ENCODE measurements at places on chromosomes 5 and 9. TPM values are rescaled to one million over a fixed set of nuclear protein-coding genes. Genes with fewer than 3 reads are reported as not detected.
A peak's percentile ranks its signal among the peaks of the same experiment; 100 is the strongest.

The WNK2 gene
- 24.4 TPM for total RNA-seq

The AK3 gene
- total RNA-seq: 43.0 TPM

The SLC6A18 gene
- total RNA-seq: not detected

The GHR gene
- not detected for total RNA-seq

The PIP5KL1 gene
- total RNA-seq: 37.6 TPM

The TRIM7 gene
- total RNA-seq: 30.2 TPM

The SLC6A19 gene
- total RNA-seq: not detected

The CCL28 gene
- total RNA-seq: 0.25 TPM

The GABRA6 gene
- not detected for total RNA-seq

The CAMK2A gene
- not detected for total RNA-seq

The SLC34A3 gene
- 0.15 TPM for total RNA-seq

The CSF2 gene
- total RNA-seq: 0.30 TPM

The EQTN gene
- not detected for total RNA-seq

DNA sequence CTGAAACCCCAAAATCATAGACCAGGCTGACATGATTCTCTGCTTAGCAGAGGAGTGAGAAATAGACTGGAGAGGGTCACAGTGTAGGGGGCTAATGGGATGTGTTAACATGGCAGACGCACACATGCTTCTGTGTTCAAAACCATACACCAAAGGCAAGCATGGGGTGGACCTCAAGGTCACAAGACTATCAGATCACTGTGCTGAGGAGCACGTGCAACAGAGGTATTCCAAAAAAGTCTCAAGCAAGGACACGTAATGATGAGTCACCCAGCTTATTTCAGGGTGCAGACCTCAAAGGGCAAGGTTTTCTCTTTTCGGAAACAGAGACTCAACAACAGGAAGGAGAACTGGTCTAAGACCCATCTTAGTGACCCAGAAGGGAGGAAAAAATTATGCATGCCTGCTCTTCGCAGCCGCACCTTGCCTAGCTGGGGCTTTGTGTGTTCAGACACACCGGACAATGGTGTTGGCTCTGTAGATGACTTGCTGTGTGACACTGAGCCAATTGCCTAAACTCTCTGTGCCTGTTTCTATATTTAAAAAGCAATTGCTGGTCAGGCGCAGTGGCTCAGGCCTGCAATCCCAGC, 20.3 kb downstream of the WHRN start:
- DNase-seq: peak; percentile 73
- H3K27ac ChIP-seq: no peak overlapping the region
- no peaks in the 10 kb centered on the region for H3K36me3 ChIP-seq
- no peaks in the 10 kb centered on the region for H3K27me3 ChIP-seq
- no peak overlapping the region for H3K4me3 ChIP-seq

- H3K4me3 ChIP-seq: no peak overlapping the region
- no peak overlapping the region for H3K27ac ChIP-seq
- no peaks in the 10 kb centered on the region for H3K4me1 ChIP-seq
- H3K27me3 ChIP-seq: no peaks in the 10 kb centered on the region
Observed at GRCh38 chr5:27158775-27159174, 120.4 kb upstream of the CDH9 start.

DNA sequence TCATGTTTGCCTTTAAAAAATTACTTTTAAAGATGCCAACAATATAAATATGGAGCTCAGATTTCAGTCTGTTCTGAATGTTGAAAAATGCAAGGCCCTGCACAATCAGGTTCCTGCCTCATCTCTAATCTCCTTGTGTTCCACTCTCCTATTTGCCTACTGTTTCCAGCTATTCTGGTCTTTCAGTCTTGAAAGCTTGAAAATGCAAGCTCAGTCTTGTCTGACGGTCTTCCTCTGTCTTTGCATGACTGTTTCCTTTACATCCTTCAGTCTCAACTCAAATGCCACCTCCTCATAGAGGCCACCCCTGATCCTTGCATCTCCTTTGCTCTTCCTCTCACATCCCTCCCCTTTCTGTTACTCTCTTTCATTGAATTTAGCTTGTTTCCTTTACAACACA, 354.9 kb downstream of the KIF4B start:
- no peak overlapping the region for H3K27ac ChIP-seq
- H3K4me3 ChIP-seq: no peak overlapping the region
- DNase-seq: no peak
- H3K36me3 ChIP-seq: no peaks in the 10 kb centered on the region
- no peaks in the 10 kb centered on the region for H3K4me1 ChIP-seq
- no peaks in the 10 kb centered on the region for H3K27me3 ChIP-seq

DNA sequence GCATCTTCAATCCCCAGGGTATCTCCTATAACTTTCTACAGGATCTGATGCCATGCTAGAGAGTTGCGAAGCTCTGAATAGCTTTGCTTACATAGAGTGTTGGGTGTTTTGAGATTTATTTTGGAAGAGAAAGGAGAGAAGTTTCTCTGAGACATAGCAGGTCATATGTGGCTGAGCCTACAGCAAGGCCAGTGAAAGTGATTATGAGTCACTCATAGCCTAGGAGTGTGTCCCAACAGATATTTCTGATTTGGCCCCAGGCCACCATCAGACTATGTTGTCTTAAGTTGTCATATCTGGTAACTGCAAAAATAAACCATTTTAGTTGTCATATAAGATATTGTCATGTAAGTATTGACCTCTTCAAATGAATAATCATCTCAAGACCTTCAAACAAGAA, 132.0 kb upstream of the RAI14 start:
- H3K4me1 ChIP-seq: no peaks in the 10 kb centered on the region
- H3K27me3 ChIP-seq: no peaks in the 10 kb centered on the region
- DNase-seq: no peak
- no peak overlapping the region for H3K4me3 ChIP-seq

DNA sequence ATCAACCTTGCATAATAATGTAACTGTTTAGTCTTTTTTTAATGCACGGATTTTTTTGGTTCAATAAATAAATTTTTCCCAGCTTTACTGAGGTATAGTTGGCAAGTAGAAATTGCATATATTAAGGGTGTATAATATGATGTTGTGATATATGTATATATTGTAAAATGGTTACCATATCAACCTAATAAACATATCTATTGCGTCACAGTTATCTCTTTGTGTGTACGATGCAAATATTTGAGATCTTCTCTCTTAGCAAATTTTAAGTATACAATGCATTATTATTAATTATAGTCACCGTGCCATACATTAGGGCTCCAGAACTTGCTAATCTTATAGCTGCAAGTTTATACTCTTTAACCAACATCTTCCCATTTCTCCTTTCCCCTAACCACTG, 57.2 kb upstream of the TMEM161B start:
- H3K36me3 ChIP-seq: no peaks in the 10 kb centered on the region
- no peak for DNase-seq
- no peak overlapping the region for H3K27ac ChIP-seq
- no peak overlapping the region for H3K4me3 ChIP-seq

GRCh38 chr5:44497606-44498005, 108.4 kb upstream of the FGF10 start:
- no peaks in the 10 kb centered on the region for H3K27me3 ChIP-seq
- no peak overlapping the region for H3K27ac ChIP-seq
- no peaks in the 10 kb centered on the region for H3K36me3 ChIP-seq
- no peak overlapping the region for H3K4me3 ChIP-seq
- H3K4me1 ChIP-seq: no peaks in the 10 kb centered on the region
- no peak for DNase-seq

DNA sequence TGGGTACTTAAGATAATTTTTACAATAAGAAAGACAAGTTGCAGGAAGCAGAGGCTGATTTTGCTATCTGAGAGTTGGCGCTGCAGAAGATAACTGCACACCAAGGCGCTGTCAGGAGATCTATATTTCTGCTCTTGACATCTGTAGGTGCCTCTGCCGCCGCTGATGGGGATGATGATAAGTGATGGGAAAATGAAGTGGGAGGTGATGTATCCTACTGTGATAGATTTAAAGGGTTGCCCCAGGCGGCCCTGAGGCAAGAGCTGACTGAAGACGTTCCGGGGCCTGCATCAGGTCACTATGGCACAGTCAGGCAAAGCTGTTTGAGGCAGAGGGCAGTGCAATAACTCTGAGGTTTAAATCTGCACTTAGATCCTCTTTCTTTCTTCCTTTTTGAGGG, 78.1 kb downstream of the SNCAIP start:
- H3K4me1 ChIP-seq: no peaks in the 10 kb centered on the region
- H3K27ac ChIP-seq: no peak overlapping the region
- DNase-seq: no peak
- H3K36me3 ChIP-seq: no peaks in the 10 kb centered on the region

- peaks cover 29% of the 10 kb centered on the region for H3K4me1 ChIP-seq
- no peak overlapping the region for H3K4me3 ChIP-seq
- DNase-seq: peak; percentile 32
Observed at GRCh38 chr5:133371371-133372155, 240.8 kb downstream of the FSTL4 start.

- no peaks in the 10 kb centered on the region for H3K36me3 ChIP-seq
- no peak for DNase-seq
- no peaks in the 10 kb centered on the region for H3K4me1 ChIP-seq
- no peak overlapping the region for H3K4me3 ChIP-seq
Observed at GRCh38 chr5:168039566-168040248, 251.7 kb upstream of the WWC1 start.

DNA sequence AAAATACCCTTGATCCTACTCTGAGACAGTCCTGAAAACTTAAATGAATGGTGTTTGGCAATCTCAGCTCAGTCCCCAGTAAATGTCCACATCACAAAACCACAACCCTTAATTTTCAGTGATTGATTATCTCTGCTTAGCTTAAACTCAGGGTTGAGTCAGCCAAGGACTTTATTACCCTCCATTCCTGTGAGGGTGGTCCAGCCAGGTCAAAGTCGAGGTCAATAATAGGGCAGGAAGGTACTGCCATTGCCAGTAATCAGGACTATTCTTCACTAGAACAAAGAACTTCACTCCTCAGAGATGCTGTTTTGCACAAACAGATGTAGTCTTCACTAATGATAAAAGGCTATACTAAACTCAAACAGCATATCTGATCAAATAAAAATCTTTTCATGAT, 499.4 kb downstream of the ISL1 start:
- DNase-seq: no peak
- no peaks in the 10 kb centered on the region for H3K27me3 ChIP-seq
- no peak overlapping the region for H3K4me3 ChIP-seq

DNA sequence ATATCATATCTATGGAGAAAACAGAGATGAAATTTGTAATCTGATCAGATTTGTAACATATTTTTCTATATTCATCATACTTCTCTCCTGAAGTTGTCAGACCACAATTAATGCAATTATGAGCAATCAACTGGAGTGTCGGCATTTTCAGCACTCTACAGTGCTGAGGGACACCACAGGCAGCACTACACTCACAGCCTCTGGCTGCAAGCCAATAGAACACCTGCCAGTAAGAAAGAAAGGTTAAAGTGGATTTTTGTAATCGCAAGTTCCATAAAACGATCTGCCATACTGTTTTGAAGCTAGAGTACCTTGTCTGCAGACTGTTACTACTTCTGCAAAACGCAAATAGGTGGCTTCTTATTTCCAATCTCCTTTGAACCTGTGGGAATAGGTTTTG, 147.6 kb downstream of the ADAMTS6 start:
- no peaks in the 10 kb centered on the region for H3K4me1 ChIP-seq
- no peak overlapping the region for H3K27ac ChIP-seq
- H3K4me3 ChIP-seq: no peak overlapping the region
- no peak for DNase-seq
- no peaks in the 10 kb centered on the region for H3K27me3 ChIP-seq

DNA sequence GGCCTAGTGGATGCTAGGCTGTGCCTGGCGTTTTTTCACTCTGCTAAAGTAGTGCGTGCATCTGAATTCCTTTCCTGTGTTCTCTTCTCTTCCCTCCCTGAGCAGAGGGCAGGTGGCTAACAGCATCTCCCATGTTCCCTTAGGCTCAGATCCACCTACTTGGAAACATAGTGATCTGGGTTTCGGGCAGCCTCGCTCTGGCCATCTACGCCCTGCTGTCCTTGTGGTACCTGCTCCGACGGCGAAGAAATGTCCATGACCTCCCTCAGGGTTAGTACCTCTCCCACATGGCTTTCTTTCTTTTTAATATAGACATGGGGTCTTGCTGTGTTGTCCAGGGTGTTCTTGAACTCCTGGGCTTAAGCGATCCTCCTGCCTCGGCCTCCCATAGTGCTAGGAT, 9.9 kb downstream of the UCK1 start:
- no peaks in the 10 kb centered on the region for H3K27me3 ChIP-seq
- no peak overlapping the region for H3K4me3 ChIP-seq
- no peaks in the 10 kb centered on the region for H3K4me1 ChIP-seq
- no peak for DNase-seq
- H3K36me3 ChIP-seq: peaks cover 16% of the 10 kb centered on the region

GRCh38 chr9:105859428-105860091, 165.2 kb downstream of the TMEM38B start:
- H3K4me3 ChIP-seq: no peak overlapping the region
- H3K4me1 ChIP-seq: no peaks in the 10 kb centered on the region
- no peak overlapping the region for H3K27ac ChIP-seq
- no peaks in the 10 kb centered on the region for H3K27me3 ChIP-seq
- DNase-seq: no peak

- no peaks in the 10 kb centered on the region for H3K27me3 ChIP-seq
- H3K36me3 ChIP-seq: no peaks in the 10 kb centered on the region
- H3K4me1 ChIP-seq: peaks cover 13% of the 10 kb centered on the region
- no peak overlapping the region for H3K4me3 ChIP-seq
- no peak overlapping the region for H3K27ac ChIP-seq
- no peak for DNase-seq
Observed at GRCh38 chr5:139693676-139694364, 45.7 kb downstream of the CXXC5 start.

GRCh38 chr5:140671472-140672125, 1.8 kb downstream of the DND1 start:
- DNase-seq: no peak
- H3K27me3 ChIP-seq: no peaks in the 10 kb centered on the region
- H3K4me1 ChIP-seq: no peaks in the 10 kb centered on the region
- H3K4me3 ChIP-seq: no peak overlapping the region

DNA sequence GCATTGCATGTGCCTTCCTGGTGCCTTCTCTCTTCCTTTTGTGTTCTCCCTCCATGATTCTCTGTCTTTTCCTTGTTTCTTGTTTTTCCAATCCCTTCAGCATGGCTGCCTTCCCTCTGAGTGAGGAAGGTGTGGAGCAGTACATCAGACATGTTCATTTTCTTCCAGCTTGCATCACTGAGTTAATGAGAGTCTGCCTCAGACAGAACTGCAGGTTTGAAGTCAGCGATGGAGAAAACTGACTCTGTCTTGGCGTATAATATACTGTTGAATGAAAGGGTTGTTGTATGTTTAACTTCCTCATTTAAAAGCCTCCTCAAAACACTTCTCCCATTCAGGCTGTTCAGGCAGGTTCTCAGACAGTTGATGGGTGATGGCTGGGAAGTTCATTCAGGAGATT, 129.3 kb downstream of the KDM4C start:
- H3K36me3 ChIP-seq: no peaks in the 10 kb centered on the region
- no peaks in the 10 kb centered on the region for H3K27me3 ChIP-seq
- no peaks in the 10 kb centered on the region for H3K4me1 ChIP-seq
- no peak overlapping the region for H3K4me3 ChIP-seq
- no peak overlapping the region for H3K27ac ChIP-seq
- no peak for DNase-seq

- no peaks in the 10 kb centered on the region for H3K4me1 ChIP-seq
- H3K4me3 ChIP-seq: no peak overlapping the region
- no peak for DNase-seq
- no peaks in the 10 kb centered on the region for H3K36me3 ChIP-seq
- H3K27me3 ChIP-seq: no peaks in the 10 kb centered on the region
Observed at GRCh38 chr5:150578781-150579461, 61.5 kb upstream of the SYNPO start.

All from HCT116 (cell line).